ENCODE measurements at places on chromosomes 6 and 20. TPM values are rescaled to one million over a fixed set of nuclear protein-coding genes. Genes with fewer than 3 reads are reported as not detected.

Gene DSE
- total RNA-seq: 48.9 TPM

Gene SLC35F1
- total RNA-seq: not detected

Gene FARS2
- total RNA-seq: 14.4 TPM

Gene PROCR
- 16.8 TPM for total RNA-seq

Gene OPRL1
- 0.34 TPM for total RNA-seq

Gene MUC21
- not detected for total RNA-seq

Gene LST1
- not detected for total RNA-seq

Gene FKBP1A
- 148 TPM for total RNA-seq

Gene LKAAEAR1
- 2.1 TPM for total RNA-seq

Gene CDYL
- 21.0 TPM for total RNA-seq

Gene RIPPLY2
- total RNA-seq: not detected

Gene LCA5
- total RNA-seq: 4.7 TPM

Gene KHDC1L
- not detected for total RNA-seq

Gene EYA4
- total RNA-seq: 0.81 TPM

Gene E2F1
- 1.3 TPM for total RNA-seq

Gene SYNDIG1
- 0.19 TPM for total RNA-seq

Gene TMC2
- not detected for total RNA-seq

Gene PKHD1
- total RNA-seq: not detected

Gene DNMT3B
- 0.37 TPM for total RNA-seq

Gene WFDC12
- not detected for total RNA-seq

Gene ATP6V1G2
- 2.1 TPM for total RNA-seq

Gene MATN4
- not detected for total RNA-seq

Gene PNPLA1
- not detected for total RNA-seq

Gene GGTLC1
- not detected for total RNA-seq

Gene BHLHE23
- total RNA-seq: not detected

Gene MYL9
- total RNA-seq: 39.0 TPM

Gene ARG1
- not detected for total RNA-seq

Gene PDYN
- total RNA-seq: not detected

Gene ZNF391
- total RNA-seq: 0.73 TPM

Gene TNF
- total RNA-seq: not detected

Gene REM1
- total RNA-seq: 1.2 TPM

Gene CAP2
- total RNA-seq: 0.49 TPM

Gene PRPH2
- total RNA-seq: 0.12 TPM

Gene ZBTB22
- 17.1 TPM for total RNA-seq

Gene RAD21L1
- total RNA-seq: not detected

Gene HLA-DMA
- total RNA-seq: 3.9 TPM

Gene KIF25
- total RNA-seq: not detected

Gene MYH7B
- total RNA-seq: not detected

Gene C6orf136
- 4.6 TPM for total RNA-seq

Gene CCN6
- total RNA-seq: not detected

Gene C2
- 10.4 TPM for total RNA-seq

Gene FUT9
- not detected for total RNA-seq

Gene AVP
- not detected for total RNA-seq
